ENCODE measurements at places on chromosomes 13 and 19. TPM values are rescaled to one million over a fixed set of nuclear protein-coding genes. Genes with fewer than 3 reads are reported as not detected.

Gene PLK5
- total RNA-seq = 0.31 TPM

Gene PROZ
- not detected for total RNA-seq

Gene OR4F17
- not detected for total RNA-seq

Gene MYH14
- 1.6 TPM for total RNA-seq

Gene KIR2DL1
- total RNA-seq = not detected

Gene ZNF813
- 4.7 TPM for total RNA-seq

Gene CGB1
- not detected for total RNA-seq

Gene ZNF829
- total RNA-seq = 9.1 TPM

Gene NALCN
- total RNA-seq = 21.6 TPM

Gene SIGLECL1
- total RNA-seq = not detected

Gene SHANK1
- 49.1 TPM for total RNA-seq

Gene CCNA1
- 6.9 TPM for total RNA-seq

Gene ZNF729
- total RNA-seq = not detected

Gene STOML3
- total RNA-seq = not detected

Gene TLE6
- 1.9 TPM for total RNA-seq

Gene WDR87
- not detected for total RNA-seq

Gene FEM1A
- total RNA-seq = 21.9 TPM

Gene CEBPA
- total RNA-seq = 2.2 TPM

Gene SRRM5
- not detected for total RNA-seq

Gene COMP
- not detected for total RNA-seq

Gene PEPD
- 29.1 TPM for total RNA-seq

Gene DAND5
- total RNA-seq = not detected

Gene GPR4
- total RNA-seq = 0.31 TPM

Gene SYCN
- not detected for total RNA-seq

Gene KLK2
- not detected for total RNA-seq

Gene GPATCH1
- total RNA-seq = 23.8 TPM

Gene CD22
- not detected for total RNA-seq

Gene COL5A3
- 1.3 TPM for total RNA-seq

Gene LCP1
- total RNA-seq = 4.4 TPM

Gene ICAM5
- total RNA-seq = 4.1 TPM
